ENCODE measurements at places on chromosomes 3 and 15. TPM values are rescaled to one million over a fixed set of nuclear protein-coding genes. Genes with fewer than 3 reads are reported as not detected.

- no peak for DNase-seq
Observed at GRCh38 chr3:56800130-56800831, 1.5 kb downstream of the ARHGEF3 start.

DNA sequence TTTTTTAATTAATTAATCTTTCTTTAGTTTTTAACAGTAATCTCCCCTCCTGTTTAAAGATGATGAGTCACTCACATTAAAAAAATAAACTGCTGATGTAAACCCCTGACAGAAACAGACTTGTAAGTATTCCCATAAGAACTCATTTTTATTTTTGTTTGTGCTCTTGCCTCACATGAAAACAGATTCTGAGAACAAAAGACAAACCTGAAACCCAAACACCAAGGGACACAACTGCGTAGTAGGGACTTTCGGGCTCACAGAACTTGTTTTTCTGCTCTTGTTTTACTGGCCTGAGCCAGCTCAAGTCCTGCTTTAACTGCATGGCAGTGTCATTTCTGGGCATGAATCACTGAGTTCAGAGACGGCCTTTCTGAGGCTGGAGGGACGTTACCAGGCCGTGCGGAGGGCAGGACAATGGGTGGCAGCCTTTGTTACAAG lies 600.8 kb downstream of the FOXP1 start:
- DNase-seq, result peak; percentile 69

- DNase-seq, result no peak
Observed at GRCh38 chr3:12969486-12969885, 103.7 kb downstream of the IQSEC1 start.

DNA sequence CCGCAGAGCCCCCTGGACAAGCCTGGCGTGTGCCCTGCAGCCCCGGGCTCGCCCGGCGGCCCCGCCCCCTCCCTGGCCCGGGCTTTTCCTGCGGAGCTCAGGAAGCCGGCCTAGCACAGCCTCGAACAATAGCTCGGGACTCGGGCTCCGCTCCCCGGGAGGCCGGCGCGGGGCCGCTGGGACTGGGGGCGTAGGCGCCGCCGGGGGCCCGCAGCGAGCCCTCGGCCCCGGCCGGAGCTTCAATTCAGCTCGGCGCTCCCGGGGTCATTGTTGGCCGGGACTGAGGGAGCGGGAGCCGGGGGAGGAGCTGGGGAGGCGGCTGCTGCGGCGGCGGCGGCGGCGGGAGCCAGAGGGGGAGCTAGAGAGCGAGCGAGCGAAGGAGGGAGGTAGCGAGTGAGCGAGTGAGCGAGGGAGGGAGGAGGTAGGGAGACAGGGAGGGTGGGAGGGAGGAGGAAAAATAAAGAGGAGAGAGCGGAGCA lies 41.0 kb upstream of the ROPN1 start:
- peak; percentile 93 for DNase-seq

DNA sequence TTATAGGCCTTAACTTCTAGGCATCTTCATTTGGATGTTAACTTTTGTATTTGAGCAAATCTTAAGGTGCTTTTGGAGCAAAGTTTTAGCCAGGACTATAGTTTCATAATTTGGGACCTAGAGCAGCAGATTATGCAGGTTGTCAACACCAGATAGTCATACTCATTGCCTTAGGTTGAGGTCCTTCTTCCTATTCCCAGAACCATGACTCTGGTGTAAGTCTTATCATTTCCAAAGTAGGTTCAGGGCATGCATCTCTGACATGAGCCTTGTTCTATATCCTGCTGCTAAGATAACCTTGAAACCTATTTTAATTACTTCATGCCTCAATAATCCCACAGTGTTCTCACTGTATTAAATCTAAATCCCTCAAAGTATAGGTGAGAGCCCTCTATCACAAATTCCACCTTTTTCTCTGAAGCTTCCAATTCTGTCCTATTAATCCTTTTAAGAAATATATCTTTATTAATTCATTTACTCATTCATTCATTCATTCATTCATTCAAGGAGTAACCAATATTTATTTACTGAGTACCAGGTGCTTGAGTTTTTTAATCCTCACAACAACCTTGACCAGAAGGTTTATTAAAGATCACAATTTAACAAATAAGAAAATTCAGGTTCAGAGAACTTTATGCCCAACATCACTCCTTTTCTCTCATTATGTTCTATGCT lies 2.7 kb upstream of the FNDC3B start:
- DNase-seq, result no peak

DNA sequence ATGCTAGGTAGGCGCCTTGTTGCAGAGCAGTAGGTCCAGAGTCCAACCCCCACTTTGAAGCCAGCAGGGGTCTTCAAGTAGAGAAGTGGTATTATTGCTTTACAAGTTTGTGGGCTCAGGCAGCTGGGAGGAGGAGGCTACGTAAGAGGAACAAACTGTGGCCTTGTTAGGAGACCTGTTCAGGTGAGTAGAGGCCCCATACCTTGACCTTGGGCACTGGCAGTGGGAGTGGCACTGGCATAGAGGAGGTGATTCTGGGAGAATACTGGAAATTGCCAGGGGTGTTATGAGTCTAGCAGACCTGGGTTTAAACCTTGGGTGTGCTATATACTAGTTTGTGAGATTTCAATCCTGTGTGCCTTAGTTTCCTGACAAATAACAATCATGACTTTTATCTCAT lies 34.6 kb upstream of the SCAANT1 start:
- no peak for DNase-seq

GRCh38 chr15:57634290-57634689 lies 42.6 kb downstream of the MYZAP start:
- no peak for DNase-seq

DNA sequence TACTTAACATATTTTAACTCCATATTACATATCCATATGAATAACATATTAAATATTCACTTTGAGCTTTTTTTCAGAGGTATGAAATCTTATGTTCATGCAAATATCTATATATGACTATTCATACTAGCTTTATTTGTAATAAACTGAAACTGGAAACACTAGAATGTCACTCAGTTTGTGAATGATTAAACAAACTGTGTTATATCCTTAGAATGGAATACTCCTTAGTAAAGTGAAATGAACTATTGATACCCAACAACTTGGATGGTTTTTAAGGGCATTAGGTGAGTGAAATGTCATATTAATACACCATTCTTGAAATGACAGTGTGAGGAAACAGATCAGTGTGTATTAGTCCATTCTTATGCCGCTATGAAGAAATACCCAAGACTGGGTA lies 45.4 kb downstream of the ARHGAP11B start:
- no peak for DNase-seq

DNA sequence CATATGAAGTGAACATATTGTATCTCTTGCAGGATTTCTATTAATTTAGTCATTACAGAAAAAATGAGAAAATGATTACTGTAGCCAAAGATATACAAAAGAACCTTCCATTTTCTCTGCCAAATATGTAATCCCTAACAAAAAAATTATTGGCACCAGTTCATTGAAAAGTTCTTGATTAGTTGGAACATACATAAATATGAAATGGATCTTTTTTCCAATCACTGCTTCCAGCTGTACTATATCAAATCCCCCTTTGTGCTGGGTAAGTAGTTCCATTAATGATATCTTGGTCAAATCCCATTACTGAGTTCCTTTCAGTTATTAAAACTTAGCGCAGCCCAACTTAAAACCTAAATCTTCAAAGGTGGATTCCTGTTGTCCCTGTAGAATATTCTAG lies 263.8 kb downstream of the SLC9A9 start:
- DNase-seq, result no peak

GRCh38 chr3:46141813-46142212 lies 66.3 kb downstream of the CCR1 start:
- no peak for DNase-seq

- DNase-seq, result no peak
Observed at GRCh38 chr3:40504636-40505430, 1.0 kb upstream of the ZNF620 start.

DNA sequence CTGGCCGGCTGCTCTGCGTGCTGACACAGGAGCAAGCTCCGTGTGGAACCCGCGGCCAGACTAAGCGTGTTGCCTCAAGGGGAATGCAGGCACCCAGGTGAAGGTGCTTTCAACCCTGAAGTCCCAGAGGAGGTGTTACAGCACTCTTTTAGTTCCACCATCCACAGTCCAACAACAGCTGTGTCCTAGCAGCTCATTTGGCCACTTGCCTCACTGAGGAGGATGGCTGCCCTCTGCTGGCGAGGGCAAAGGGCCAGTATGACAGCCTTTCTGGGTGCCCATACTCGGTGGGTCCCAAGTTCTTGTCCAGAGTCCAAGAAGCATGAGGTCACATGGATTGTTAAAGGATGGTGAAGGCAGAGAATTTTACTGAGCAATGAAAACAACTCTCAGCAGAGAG lies 87.8 kb downstream of the C3orf85 start:
- no peak for DNase-seq

DNA sequence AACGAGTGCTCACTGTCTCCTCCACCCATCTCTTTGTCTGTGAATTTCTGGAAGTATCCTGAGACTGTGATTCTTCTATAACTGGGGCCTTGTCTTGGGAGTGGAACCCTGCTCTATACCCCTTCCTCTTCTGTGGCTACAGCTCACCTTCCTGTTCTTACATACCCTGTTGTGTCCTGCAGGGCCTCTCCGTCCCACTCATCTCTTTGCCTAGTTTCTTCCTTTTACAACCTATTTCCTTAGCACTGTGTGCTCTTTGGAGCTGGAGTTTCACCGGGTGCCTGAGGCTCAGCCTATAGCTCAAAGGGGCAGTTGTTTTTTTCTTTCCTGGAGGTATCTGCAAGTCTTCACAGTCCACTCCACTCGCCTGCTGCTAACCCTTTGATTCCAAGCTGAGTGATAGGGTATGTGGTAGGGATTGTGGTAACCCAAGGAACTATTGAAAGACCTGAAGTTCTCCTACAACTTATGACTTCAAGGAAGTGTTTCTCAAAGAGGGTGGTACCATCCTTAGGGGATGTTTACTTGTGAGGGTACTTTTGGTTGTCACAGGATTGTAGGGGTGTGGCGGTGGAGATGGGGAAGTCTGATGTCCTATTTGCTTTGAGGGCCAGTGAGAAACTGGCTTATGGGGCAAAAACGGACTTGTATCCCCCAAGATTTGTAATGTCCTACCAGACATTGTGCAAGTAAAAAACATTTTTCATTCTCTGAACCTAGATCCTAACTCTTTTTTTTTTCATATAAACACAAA lies 66.6 kb upstream of the ARL8B start:
- no peak for DNase-seq

DNA sequence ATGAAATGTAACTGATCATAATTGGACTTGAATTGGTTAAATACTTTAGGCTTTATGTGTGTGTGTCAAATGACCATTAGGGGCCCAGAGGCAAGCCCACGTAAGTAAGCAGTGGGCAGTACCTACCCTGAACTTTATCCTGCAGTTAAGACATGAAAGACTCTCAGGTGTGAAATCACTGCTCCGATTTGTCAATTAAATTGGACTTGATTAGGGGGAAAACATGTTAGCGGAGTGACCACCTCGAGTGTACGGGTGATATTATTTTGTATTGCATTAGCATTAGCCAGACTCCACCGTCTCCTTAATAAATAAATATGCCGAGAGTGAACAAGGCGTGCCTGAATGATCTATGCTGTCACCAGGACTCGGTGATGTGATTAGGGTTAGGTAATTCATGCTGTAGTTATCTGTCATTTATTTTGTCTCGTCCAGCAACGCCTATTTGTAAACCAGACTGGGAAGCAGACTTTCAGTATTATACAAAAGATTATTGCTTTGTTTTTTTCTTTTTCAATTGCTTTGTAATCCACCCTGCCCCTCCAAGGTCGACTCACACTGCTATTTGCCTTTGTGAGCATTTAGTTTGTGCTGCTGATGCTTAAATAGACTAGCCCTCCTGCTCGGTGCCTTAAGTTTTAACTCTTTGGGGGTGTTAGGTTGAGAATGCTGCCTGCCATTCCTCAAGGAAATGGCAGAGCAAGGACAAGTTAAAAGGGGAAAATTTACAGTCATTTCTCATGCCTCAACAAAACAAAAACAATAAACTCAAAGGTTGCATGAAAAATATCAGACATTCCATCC lies 1.8 kb downstream of the RBMS3 start:
- DNase-seq, result no peak

GRCh38 chr3:178086144-178086825 lies 450.0 kb upstream of the KCNMB2 start:
- no peak for DNase-seq

GRCh38 chr15:49678655-49679054 lies 57.8 kb downstream of the DTWD1 start:
- DNase-seq, result no peak

DNA sequence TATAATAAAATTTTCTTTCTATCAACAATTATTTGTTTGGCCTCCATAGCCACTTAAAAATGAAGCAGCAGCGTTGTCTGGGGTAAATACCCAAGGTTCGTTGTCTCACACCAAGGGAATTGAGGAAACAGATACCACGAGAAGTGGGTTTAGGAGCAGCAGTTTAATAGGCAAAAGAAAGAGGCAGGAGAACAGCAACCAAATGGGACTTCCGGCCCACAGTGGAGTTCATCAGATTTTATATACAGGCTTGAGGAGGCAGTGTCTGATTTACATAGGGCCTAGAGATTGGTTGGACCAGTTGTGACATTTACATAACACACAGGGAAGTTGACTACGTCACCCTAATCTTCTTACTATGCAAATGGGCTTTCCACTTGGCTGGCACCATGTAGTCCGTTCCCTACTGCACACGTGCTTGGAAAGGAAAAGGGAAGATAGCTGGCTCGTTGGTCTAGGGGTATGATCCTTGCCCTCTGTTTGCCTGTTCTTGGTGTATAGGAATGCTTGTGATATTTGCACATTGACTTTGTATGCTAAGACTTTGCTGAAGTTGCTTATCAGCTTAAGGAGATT lies 61.5 kb upstream of the SETMAR start:
- DNase-seq, result no peak

- DNase-seq, result no peak
Observed at GRCh38 chr3:111924283-111924682, 54.5 kb upstream of the ABHD10 start.

- DNase-seq, result peak; percentile 20
Observed at GRCh38 chr15:88664151-88664778, 25.4 kb downstream of the ISG20 start.

DNA sequence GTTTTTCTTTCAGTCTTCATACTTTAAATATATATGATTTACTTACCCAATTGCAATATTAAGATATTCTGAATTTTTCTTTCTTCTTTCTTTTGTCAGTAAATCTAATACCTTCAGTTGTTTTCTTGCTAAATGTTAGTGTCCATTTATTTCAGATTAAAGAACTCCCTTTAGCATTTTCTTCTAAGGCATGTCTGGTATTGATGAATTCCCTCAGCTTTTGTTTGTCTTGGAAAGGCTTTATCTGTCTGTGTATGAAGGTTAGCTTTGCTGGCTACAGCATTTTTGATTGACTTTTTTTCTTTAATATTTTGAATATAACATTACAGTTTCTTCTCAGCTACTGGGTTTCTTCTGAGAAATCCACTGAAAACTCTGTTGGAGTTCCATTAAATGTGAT lies 64.0 kb upstream of the PLSCR4 start:
- no peak for DNase-seq

GRCh38 chr15:45892182-45892581 lies 257.4 kb downstream of the SQOR start:
- no peak for DNase-seq

Gene MELTF
- total RNA-seq, result 3.0 TPM

Gene ANKUB1
- not detected for total RNA-seq

Gene ITIH1
- 8.0 TPM for total RNA-seq

Gene ALG1L2
- 2.1 TPM for total RNA-seq

Gene IL17RD
- 47.4 TPM for total RNA-seq

Gene KY
- 0.58 TPM for total RNA-seq
